ENCODE measurements at places on chromosomes 5 and 9. TPM values are rescaled to one million over a fixed set of nuclear protein-coding genes. Genes with fewer than 3 reads are reported as not detected.

- no peak for DNase-seq
These were observed 204.6 kb downstream of the RFX3 start for GRCh38 chr9:3321186-3321585.

DNA sequence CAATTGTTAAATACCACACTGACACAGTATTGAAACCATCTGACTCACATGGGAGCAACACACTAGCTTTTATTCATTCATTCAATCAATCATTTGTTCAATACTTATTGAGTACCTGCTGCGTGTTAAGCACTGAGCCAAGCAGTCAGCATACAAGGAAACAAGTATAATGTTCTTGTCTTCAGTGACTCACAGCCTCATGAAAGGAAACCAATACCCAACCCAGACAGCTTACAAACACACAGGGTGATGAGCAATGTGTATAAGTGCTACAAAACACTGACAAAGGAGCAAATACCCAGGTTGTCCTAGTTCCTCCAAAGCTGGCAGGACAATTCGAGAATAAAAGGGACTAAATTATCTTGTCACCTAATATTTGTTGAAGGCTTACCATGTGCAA lies 67.6 kb upstream of the RASEF start:
- DNase-seq, result no peak

- DNase-seq, result no peak
These were observed 23.0 kb downstream of the PCDHGC5 start for GRCh38 chr5:141511771-141512325.

DNA sequence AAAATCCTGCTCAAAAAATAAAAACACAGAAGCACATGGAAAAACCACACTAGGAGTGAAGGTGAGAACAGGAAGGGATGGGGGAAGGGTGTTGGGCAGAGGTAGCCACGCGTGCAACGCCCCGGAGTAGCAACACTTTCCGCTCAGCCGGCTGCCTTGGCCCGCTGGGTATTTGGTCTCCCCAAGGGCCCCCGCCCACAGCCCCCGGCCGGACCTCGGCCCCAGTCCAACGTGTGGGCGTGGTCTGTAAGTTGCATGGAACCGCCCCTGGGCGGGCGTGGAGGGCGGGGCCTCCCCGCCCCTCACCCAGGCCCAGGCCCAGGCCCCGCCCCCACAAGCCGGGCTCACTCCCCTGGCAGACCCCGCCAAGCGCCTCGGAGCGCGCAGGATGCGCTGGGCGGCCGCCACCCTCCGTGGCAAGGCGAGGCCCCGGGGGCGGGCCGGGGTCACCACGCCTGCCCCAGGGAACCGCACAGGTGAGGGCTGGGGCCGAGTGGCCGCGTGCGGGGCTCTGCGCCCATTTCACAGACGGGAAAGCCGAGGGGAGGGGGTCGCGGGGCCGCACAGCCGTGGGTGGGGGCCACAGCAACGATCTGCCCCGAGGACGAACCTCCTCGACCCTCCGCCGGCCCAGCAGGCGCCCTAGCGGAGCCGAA lies at the start of gene SUSD3:
TSS of gene SUSD3 (plus strand) at position 347 of the 656 bp plus-strand sequence. CDS start at position 389, 42 bp downstream.
- DNase-seq, result no peak

- no peak for DNase-seq
These were observed 369.9 kb upstream of the FAM174A start for GRCh38 chr5:100165309-100165708.

GRCh38 chr5:71887680-71888079 lies 168.6 kb downstream of the CARTPT start:
- DNase-seq, result no peak

DNA sequence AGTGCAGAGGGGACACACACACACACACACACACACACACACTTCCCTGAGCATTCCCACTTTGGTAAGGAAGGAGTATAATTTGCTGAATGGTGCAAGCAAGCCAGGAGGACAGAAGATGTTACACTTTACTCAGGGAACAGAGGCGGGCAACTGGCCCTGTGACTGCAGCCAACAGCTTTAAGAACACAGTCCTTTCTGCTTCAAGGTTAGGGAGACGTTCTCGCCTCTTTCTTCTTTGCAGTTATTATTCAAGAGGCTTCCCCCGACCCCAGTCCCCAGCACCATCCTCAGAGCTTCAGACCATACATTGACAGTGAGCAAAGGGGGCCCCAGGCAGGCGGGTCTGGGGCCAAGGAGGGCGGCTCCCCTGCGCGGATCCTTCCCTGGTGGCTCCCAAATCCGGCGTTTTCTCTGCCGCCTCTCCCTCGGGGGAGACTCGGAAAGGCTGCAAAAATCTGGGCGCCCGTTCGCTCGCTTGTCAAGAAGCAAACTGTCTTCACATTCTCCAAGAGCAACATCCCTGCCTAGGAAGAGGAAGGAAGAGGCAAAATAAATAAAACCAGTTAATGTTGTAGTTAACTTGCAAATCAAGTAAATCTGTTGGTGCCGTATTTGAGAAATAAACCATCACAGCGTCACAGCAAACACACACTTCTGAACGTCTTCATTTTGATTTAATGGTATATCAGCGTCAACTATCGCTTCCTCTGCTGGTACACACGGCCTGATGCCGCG lies 3.8 kb upstream of the LHX2 start:
- DNase-seq, result no peak

DNA sequence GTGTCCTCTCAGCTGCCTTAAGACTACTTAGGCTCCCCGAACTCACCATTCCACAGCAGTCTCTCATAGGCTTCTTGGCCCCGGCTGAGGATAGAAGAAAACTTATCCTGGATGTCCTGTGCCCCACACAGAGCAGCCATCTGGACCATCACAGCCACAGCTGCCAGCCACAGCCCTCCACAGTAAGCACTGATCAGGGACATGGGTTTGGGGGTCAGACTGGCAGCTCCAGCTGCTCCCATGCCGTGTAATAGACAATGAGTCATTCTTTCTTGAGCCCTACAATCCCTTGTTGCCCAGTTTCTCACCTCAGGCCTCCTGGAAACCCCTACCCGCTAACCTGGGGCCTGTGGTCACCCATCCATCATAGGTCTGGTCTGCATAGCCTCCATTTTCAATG lies 5.7 kb downstream of the CREB3 start:
- DNase-seq, result no peak

GRCh38 chr5:37710965-37711364 lies 128.9 kb downstream of the GDNF start:
- DNase-seq, result no peak

GRCh38 chr9:11874414-11874813 lies 818.8 kb upstream of the TYRP1 start:
- no peak for DNase-seq

DNA sequence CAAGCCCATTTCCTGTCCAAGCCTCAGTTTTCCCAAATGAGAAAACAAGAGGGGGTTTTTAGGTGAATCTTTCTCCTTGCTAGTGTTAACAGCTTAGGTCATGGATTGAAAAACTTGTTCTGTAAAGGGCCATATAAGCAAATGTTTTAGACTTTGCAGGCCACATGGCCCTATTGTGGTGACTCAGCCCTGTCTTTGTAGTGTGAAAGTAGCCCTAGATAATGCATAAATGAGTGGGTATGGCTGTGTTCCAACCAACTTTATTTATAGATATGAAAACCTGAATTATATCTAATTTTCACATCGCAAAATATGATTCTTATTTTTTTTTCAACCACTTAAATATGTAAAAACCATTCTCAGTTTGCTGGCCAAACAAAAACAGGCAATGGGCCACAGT lies 6.9 kb upstream of the BARX1 start:
- no peak for DNase-seq

GRCh38 chr5:112275671-112276070 lies 143.4 kb downstream of the EPB41L4A start:
- no peak for DNase-seq

DNA sequence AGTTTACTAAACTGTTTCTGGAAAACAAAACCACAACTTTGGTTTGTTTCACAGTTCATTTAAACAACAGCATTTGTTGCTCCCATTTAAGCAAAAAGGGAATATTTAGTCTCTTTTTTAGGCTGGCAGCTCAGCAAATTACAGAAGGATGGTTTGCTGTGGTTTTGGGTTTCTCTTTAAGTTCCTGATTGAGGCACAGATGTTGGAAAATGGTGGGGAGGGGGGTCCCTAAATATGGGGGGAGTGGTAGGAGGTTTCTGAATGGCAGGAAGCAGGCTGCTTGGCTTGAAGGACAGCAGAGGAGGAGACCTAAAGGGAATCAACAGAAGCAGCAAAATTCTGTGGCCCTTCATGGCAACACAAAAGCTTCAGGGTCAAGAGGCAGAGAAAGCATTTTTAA lies 263.4 kb downstream of the ZSWIM6 start:
- DNase-seq, result no peak

DNA sequence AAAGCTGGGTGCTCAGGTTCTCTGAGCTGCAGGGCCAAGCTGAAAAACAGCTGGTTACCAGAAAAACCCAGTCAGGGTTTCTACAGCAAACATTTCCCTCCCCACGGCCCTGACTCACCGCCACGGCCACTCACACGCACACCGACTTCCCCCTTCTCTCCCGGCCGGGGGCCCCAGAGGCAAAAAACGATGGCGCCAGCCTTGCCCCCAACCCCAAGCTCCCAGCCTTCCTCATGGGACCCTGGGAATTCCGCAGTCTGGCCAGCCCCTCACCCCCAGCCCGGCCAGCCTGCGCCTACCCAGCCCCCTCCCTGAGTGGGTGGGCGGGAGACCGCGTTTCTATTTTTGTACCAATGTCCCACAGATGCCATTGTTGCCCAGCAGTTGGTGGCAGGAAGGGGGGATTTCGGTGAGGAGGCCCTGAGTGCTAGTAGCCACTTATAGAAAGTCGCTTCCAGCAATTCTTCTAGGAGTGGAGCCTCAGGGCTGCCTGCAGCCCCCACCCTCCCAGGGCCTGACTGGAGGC lies 18.4 kb downstream of the ENG start:
- DNase-seq, result no peak

DNA sequence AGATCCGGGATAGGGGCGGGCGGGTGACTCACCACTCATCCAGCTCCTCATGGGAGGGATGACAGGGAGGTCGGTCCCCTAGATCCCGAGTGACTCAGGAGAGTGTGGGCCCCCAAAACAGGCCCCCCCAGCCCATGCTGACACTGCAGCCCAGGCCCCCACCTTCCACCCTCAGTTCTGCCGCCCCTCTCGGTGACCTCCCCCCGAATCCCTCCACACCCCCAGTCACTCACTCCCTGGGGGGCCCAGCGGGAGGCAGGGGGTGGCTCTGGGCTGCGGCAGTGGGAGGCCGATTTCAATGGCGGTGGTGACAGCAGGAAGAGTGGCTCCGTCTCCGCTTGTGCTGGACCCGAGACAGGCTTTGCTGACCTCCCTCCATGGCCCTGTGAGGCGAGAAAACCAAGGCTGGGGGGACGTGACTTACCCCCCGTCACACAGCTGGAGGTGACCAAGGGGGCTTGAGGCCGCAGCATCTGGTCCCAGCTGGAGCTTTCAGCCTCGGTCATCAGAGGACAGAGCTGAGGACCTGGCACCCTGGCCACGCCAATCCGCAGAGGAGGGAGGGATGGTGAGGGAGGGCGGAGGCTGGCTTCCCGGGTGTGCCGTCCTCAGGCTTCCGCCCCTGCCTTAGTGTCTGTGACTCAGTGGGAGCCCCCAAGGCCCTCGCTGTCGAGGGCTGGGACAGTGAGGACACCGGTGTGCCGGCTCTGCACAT lies 9.0 kb downstream of the GPSM1 start:
- DNase-seq, result no peak

GRCh38 chr5:177596775-177597238 lies 3.1 kb upstream of the B4GALT7 start:
- no peak for DNase-seq

GRCh38 chr5:116510517-116510916 lies 64.1 kb downstream of the SEMA6A start:
- DNase-seq, result no peak

- DNase-seq, result no peak
These were observed 37.0 kb upstream of the RANBP6 start for GRCh38 chr9:6052293-6052919.

- DNase-seq, result no peak
These were observed 229.1 kb upstream of the TBCA start for GRCh38 chr5:78005021-78005785.

DNA sequence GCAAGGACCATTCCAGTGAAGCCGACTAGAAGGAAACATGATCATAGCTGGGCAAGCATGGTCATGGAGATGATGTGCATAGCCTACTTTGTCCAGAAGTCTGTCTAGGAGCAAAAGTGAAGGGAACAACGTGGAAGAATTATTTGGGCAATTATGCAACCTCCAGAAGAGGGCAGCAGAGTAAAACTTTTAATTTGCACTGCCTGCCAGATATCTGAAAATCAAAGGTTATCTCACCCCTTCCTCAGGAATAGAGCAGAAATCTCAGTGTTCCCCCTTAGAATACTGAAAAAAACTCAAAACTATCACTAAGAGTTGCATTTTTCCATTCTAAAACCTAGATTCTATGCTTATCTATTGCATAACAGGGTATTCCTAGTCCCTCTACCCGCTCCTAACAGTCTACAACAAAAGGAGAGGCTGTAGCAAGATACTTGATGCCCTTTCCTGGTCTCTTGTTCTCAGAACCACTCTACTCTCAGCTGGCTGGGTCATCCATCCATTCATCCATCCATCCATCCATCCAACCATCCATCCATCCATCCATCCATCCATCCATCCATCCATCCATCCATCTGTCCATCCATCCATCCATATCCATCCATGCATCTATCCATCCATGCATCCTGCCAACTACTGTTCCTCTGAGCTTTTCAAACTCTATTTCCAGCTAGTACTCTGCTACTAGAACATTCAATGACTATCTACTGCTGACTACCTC lies 8.4 kb upstream of the SETD9 start:
- DNase-seq, result no peak

- no peak for DNase-seq
These were observed 48.1 kb downstream of the THBS4 start for GRCh38 chr5:80083101-80083890.

- DNase-seq, result no peak
These were observed 217.2 kb upstream of the WWC1 start for GRCh38 chr5:168073991-168074800.

GRCh38 chr9:2208465-2208864 lies 193.3 kb downstream of the SMARCA2 start:
- DNase-seq, result no peak

DNA sequence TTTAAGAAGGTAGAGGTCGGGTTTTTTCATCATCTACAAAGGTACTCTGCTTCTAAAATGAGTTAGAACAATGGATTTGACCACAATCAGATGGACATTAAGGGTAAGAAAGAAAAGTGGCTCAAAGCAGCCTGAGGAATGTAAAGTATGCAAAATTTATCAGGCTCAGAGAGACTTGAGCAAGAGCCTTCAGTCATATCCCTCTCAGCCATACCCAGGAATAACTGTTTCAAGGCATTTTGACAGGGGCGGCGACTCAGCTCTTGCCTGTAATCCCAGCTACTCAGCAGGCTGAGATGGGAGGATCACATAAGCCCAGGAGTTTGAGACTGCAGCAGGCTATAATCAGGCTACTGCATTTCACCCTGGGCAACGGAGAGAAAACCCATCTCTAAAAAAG lies 38.8 kb upstream of the ANXA2R start:
- DNase-seq, result no peak

SLC26A2 gene
- total RNA-seq, result 13.3 TPM

GLRA1 gene
- total RNA-seq, result not detected

PDLIM4 gene
- 76.4 TPM for total RNA-seq

TAF11L10 gene
- not detected for total RNA-seq

DNAJB5 gene
- total RNA-seq, result 6.9 TPM

PCDHGA11 gene
- 6.6 TPM for total RNA-seq

SLC25A2 gene
- total RNA-seq, result not detected

KLF4 gene
- total RNA-seq, result 144 TPM

SHISAL2B gene
- total RNA-seq, result not detected

ISL1 gene
- 25.0 TPM for total RNA-seq

PCDHGA12 gene
- total RNA-seq, result 10.6 TPM

OBP2B gene
- not detected for total RNA-seq
